ENCODE measurements at places on chromosomes 2 and 18.

GRCh38 chr2:41644936-41645335, 402.9 kb upstream of the PKDCC start:
- no peak for DNase-seq

DNA sequence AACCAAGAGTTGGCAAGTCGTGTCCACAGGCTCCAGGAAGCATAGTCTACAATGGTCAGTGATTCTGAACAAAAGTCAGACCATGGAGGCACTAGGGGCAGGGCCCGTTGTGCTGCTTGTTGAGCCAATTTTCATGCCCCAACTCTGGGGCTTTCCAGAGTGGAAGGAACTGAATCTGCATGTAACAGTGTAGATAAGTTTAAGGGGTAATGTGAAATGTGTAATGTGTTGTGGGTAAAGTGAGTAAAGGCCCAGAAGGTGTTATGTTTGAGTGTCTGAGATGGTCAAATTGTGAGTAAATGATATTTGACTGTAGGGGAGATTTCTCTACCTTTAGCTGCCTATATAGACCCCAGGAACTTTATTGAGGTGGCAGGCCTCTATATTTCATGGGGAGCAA, 1336.5 kb upstream of the SLC39A10 start:
- DNase-seq: no peak

GRCh38 chr2:215554689-215555498, 119.0 kb upstream of the FN1 start:
- no peak for DNase-seq

DNA sequence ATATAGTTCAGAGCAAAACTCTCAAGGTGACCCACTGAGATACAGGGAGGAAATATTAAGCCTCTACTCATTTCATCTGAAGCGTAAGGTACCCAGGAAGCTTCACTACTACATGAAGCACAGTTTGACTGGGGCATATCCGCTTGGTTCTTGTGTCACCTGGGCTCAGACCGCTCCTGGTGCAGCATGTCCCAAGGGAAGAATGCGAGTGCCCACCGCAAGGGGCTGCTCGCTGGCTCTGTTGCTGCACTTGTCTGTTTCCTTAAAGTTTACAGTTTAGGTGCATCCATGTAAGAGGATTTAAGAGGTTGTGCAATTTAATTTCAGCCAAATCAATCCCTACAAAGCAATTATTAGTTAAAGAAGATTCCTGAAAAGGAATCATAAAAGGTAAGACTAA, 507.8 kb downstream of the FBXO15 start:
- no peak for DNase-seq

DNA sequence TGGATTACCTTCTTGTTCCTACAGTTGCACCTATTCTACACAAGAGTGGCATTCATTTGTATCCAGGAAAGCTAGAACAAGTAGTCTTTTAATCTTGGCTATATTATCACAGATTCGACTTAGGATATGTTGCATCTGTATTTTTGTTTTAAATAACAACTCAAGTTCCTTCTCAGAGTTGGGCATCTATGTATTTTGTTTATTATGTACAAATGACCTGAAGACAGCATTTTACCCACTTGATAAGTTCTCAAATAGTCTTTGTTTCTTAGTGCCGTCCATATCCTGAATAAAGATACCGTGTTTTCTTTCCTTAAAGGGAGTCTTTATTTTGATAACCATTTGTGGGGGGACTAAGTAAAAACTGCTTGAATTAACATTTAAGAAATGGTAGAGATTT, 2.9 kb downstream of the ITPRID2 start:
- no peak for DNase-seq

GRCh38 chr18:11994336-11994702, 13.0 kb downstream of the IMPA2 start:
- DNase-seq: no peak

DNA sequence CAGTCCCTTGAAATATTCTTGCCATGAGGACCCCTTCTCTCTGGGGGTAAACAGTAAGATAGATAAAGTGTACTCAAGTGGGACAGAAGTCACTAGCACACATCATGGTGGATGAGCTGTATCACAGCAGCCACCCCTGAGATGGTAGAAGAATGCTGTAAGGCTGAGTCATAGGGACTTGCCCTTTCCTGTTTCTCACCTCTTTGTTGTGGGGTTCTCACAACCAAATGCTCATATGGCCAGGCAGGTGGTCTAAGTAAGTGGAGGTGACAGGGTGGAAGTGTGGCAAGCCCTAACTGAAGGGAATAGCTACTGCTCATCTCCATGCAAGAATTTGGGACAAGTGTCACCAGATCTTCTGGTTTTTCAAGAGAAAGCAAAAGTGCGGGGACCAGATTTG, 202.7 kb upstream of the SLC14A2 start:
- DNase-seq: peak; percentile 60

DNA sequence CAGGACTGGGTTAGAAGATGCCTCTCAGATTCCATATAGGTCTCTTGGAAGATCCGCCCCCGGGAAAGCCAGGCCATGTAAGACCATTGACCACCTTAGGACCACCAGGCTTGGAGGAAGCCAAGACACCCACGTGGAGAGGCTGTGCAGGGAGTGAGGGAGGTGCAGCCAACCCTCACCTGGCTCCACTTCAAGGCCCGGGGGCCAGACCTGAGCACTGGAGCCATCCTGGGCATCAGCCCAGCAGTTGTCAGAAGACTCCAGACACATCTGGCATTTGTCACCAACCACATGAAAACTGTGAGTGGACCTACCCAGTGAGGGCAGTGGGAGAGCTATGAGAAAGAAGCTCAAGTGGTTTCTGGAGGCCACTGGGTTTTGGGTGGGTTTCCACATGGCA, 214.4 kb downstream of the MYT1L start:
- no peak for DNase-seq

DNA sequence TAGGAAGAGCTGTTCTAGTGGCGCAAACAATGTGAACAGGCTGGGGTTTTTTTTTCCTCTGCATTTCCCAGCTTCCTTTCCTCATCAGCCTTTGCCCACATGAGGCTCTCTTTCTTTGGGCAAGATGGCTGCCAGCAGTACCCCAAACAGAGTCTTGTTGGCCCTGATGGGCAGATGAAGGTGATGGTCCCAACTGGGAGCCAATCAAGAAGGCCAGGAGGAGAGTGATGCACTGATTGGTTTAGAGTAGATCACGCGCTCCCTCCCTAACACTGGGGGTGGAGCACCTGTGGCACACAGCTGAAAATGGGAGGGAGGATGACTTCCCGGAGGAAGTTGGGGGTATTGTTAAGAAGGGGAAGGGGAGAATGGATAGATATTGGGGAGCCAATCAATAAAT, 96.3 kb upstream of the FZD7 start:
- DNase-seq: peak; percentile 58

GRCh38 chr2:109694190-109694589, 80.0 kb downstream of the SOWAHC start:
- DNase-seq: peak; percentile 78

DNA sequence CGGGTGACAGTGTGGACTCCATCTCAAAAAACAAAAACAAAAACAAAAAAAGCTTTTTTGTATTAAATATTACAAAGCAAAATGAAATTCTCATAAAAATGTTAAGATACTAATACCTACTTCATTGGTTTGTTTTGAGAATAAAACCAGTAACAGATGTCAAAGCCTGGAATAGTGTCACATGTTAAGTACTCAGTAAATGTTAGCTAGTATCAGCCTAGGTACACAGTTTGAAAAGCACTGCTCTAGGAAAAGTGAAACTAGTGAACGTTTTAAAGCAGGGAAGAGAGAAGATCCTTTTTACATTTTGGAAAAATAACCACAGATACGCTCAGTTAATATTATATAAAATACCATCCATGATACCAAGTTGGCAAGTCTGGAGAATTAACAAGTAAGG, 37.1 kb upstream of the ADAM17 start:
- no peak for DNase-seq

GRCh38 chr2:217218269-217219163, 358.7 kb upstream of the TNP1 start:
- DNase-seq: no peak

DNA sequence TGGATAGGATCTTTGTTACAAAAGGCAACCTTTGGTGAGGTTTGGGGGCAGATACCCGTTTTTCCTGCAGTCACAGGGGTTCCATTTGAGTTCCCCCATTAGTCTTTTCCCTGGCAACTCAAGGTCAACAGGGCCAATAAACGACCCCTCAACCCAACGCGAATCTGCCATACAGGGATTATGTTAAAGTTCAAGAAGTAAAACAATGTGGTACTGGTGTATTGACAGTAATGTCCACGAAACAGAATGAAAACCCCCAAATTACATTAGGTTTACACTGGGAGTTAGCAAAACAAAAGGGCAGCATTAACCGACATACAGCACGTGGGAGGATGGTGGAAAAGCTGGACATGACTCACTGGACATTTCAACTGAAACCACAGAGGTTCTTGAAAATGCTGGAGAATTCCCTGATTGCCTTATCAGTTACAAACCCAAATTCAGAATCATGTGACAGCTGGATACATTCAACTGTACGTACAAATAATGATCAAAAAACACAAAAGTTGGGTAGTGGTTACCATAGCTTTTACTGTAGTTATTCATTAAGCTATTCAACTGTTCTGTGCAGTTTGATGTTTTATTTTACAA, 4.9 kb upstream of the IMP4 start:
- DNase-seq: peak; percentile 48

GRCh38 chr2:2012505-2012904, 268.2 kb upstream of the PXDN start:
- DNase-seq: peak; percentile 18

GRCh38 chr2:48450936-48451602, 78.9 kb upstream of the STON1 start:
- no peak for DNase-seq

GRCh38 chr18:57776767-57777166, 26.3 kb downstream of the ATP8B1 start:
- no peak for DNase-seq

GRCh38 chr2:46874236-46874929, 41.2 kb downstream of the MCFD2 start:
- DNase-seq: no peak

DNA sequence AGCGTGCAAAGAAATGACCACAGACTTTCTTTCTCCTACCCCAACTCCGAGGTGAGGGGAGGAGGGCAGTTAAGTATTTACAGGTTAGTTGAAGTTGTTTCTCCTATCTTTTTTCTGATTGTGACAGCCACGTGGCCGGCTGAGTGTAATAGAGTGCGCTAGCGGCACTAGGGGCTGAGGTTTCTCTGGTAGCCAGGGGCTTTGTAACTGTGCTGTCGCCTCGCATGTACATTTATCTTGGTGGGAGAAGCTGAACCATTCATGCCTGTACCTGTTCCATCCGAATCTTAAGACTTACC, 214.1 kb upstream of the STON1 start:
- peak; percentile 73 for DNase-seq

DNA sequence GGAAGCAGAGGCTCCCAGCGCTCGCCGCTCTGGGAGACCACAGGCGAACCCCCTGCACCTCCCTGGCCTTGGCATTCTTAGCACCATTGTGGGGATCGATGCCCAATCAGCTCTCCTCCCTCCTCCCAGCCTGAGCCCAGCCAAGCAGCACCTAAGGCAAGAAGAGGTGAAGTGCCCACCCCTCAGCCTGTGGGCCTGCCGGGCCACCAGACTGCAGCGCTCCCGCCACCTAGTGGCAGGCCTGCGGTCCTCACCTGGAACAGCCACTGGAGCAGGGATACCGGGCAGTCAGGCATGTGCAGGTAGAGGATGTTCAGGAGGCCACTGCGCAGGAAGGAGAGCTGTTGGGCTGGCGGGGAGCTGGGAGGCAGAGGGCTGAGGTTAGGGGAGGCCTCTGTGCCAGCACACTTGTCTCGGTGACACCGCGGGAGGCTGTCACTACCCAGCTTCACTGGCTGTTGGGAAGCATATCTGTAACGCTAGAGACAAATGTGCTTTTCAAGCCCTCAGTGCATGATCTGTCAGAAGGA, 35.2 kb downstream of the FAM178B start:
- peak; percentile 96 for DNase-seq

DNA sequence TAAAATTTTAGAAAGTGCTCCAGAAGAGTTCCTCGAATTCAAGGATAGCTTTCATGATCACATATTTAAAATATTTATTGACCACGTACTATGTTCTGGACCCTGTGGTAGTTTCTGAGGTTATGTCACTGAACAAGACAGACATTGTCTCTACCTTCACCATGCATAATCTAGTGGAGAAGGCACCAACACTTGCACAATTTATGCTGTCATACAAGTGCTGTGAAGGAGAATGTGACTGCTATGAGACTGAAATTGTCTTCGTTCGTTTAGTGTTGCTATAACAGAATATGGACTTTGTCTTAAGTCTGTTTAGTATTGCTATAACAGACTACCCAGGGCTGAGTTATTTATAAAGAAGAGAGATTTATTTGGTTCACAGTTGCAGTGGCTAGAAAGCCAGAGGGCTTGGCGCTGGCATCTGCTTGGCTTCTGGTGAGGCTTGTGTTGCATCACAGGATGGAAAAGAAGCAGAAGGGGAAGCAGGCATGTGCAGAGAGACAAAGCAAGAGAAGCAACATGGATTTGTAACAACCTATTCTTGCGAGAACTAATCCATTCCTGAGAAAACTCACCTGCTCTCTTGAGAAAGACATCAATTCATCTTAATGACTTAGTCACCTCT, 50.0 kb upstream of the RFX8 start:
- DNase-seq: no peak
